ENCODE measurements at places on chromosomes 13 and 19.

DNA sequence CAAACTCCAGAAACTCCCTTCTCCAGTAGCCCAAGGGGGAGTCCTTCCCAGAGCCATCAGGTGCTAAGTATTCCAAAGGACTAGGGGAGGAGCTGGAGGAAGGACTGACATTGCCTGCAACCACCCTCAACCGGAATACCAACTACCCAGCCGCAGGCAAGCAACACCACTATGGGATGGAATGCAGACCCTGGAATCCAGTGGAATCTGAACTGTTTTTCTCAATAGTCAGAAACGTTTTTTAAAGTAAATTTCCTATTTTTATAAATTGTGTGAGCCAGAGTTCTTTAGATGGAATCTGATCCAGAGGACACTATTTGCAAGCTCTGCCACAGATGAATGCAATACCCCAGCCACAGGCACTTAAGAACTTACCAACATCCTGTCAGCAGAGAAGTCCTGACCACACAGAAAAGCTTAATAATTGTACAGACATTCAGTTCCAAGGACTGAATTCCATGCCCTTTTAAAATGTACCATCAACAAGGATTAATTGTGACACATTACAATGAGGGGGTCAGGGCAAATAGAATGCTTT is 92.1 kb downstream of the USP12 start:
- no peak for DNase-seq

DNA sequence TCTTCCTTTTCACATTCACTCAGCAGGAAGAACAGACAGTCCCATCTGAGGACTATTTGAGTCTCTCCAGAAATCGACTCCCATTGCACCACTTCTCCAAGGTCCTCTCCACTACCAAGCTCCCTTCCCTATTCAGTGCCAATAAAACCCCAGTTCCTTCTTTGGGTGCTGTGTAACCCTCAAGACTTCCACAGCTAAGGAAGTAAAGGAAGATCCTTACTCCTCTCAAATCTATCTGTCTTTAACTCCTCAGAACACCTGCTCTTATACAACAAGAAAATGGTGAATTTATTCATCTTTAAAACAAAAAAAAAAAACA is 29.2 kb upstream of the TM9SF2 start:
- DNase-seq = no peak

GRCh38 chr19:38004186-38004520 is 97.1 kb downstream of the SIPA1L3 start:
- no peak for DNase-seq

DNA sequence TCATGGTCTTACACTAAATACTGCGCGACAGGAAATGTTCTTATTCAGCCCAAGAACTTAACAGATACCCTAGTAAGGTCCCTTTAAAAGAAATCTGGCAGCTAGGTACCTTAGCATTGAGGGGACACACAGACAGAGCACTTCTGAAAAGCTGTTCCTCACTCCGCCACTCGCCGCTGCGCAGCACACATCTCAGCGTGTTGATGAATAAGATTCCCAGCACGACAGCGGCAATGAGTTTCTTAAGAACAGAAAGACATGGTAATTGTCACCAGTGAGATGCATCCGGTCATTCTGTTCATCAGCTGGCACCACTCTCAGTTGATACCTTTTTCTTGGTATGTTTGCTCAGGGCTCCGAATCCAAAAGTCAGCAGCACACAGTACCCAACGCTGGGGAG is 39.9 kb downstream of the TMTC4 start:
- no peak for DNase-seq

DNA sequence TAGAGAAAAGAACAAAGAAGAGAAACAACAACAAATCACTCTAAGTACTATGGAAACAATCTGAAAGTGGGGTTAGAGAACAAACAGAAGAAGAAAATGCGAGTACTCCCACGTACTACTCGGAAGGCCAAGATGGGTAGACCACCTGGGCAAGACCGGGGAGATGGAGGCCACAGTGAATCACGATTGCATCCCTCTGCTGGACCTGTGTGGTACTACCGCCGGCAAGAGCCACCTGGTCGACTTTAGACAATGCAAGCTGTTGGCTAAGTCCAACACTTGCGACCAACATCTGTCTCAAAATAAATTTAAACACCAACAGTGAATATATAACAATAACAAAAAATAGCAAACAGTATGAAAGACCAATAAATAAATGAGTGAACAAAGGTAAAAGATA is 45.5 kb upstream of the ZNF91 start:
- DNase-seq = no peak

DNA sequence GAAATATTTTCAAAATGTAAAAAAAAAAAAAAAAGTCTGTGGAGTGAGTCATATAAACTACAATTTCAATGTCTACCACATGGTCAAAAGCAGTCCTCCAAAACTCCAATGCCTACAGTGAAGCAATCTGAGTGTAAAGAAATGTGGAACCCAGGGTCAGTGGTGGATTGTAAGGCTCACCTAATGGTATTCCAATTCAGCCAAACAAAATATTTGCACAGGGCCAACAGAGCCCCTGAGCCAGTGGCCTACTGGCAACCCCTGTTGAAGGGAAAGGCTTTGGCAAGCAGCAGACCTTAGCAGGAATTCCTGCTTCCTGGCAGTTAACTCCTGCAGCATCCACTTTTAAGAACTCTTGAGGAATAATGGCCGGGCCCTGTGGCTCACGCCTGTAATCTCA is 3.4 kb downstream of the DNMT1 start:
- no peak for DNase-seq

DNA sequence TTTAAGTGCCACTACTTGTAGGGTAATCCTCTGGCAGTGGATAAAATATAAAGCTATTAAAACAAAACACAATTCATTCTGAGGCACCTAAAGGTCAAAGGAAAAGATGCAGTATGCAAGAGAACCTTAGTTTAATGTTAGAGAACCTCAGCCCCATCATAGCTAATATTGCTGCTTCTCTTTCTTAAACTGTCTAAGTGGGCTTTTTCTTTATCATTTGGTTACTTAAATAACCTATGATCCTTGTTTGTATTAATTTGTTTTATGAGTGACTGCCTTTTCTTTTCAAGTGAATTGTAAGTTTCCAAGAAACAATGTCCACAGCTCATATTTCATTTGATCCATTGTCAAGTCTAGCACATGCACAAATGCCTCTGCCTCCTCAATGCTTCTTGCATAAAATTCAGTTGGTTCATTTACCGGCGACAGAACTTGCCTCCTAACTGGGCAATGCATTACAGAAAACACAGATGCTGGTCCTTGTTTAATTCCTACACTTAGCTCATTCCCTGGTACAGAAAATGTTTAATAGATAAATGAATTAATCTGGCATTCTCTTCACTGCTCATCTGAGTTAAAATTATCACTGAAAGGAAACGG is 1049.8 kb downstream of the OLFM4 start:
- no peak for DNase-seq

DNA sequence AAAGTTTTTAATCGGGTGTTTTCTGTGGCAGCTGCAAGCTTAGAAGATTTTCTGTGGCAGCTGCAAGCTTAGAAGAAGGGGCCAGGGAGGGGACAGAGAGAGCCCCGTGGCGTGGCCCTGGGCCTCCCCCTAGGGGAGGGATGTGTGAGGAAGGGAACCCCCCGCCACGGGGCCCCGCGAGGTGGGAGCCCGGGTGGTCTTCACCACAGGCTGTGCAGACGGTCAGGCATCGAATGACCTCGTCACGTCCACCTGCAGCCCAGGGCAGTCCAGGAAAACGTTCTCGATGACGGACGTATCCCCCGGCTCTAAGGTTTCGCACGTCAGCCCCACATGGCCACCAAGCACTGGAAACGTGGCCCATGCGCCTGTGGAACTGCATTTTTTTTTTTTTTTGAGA is 8.6 kb downstream of the POLR2E start:
- no peak for DNase-seq
